ENCODE measurements at places on chromosomes 2 and 18.
A peak's percentile ranks its signal among the peaks of the same experiment; 100 is the strongest.

DNA sequence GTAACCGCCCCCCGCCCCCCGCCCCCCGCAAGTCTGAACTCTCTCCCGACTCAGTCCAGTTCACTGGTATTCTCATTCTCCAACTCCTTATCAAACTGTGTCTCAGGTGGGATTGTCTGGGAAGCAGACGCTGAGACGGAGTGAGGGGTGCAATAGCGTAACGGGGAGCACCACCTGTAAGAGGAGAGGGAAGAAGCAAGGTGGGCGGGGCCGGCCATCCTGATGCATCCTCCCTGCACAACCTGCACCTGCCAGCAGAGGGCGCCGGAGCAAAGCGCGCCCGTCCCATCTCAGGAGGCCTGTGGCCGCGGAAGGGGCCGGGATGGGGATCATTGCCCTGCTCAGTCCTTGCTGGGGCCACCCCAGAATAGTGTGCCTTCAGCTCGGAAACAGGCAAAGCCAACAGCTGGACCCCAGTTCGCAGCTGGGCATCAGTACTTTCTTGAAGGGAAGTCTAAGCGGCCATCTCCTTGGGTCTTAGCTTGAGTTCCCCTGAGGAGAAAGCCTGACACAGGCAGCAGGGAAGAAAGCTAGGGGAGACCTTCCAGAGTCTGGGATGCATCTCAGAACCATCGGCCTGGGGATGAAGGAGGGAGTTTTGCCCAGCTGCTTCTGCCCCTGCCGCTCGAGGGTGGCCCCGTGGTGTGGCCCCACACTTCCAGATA is 208.0 kb downstream of the TFCP2L1 start:
- DNase-seq: peak; percentile 75

- no peak for DNase-seq
Observed at GRCh38 chr18:12397254-12397653, 10.5 kb upstream of the PRELID3A start.

DNA sequence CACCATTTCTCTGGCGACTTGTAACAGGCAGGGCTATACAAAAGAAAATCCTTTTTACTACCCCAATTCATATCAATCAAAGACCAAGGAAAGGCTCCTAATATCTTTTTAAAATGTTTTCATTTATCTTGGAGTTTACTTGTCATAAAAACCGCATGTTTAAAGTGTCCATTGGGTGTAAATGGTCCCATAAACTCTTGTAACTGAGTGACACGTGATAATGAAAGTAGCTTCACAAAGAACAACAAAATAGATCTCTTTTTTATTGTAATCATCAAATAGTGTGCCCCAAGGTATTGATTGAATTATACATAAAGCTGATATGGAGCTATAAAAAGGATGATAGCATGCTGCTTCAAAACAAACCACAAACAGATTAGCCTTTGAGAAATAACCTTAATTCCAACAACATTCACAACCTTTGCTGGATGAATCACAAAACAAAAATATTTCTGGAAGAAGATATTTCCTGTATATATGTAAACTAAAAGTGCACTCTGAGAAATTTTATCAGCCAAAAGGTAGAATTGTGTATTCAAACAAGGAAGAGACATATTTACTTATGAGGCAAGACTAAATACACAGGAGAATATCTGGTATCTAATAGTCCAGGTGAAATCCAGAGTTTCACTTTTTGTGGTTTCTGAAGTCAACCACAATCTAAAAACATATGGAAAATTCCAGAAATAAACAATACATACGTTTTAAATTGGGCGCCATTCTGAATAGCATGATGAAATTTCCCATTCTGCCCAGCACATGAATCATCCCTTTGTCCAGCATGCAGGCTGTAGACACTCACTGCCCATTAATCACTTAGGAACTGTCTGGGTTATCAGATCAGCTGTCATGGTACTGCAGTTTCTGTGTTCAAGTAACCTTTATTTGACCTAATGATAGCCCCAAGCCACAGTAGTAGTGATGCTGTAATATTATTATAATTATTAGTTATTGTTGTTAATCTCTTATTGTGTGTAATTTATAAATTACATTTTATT is 237.5 kb downstream of the PIK3C3 start:
- DNase-seq: no peak

DNA sequence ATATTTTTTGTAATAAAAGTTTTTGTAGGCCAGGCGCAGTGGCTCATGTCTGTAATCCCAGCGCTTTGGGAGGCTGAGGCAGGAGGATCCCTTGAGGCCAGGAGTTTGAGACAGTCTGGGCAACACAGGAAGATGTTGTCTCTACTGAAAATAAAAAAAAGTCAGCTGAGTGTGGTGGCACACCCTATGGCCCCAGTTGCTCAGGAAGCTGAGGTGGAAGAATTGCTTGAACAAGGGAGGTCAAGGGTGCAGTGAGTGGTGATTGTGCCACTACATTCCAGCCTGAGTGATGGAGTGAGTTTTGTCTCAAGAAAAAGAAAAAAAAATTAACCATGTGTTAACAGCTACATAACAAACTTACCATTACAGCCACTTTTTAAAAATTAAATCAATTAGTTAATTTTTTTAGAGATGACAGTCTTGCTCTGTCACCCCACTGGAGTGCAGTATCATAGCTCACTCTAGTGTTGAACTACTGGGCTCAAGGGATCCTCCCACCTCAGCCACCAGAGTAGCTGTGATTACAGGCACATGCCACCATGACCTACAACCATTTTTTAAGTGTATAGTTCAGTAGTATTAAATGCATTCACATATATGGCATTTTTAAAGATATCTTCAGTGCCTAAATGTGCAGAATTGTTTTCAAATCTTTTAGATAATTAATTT is 67.2 kb upstream of the ACYP2 start:
- no peak for DNase-seq

- DNase-seq: no peak
Observed at GRCh38 chr2:20447437-20448245, 767 bp downstream of the RHOB start.

DNA sequence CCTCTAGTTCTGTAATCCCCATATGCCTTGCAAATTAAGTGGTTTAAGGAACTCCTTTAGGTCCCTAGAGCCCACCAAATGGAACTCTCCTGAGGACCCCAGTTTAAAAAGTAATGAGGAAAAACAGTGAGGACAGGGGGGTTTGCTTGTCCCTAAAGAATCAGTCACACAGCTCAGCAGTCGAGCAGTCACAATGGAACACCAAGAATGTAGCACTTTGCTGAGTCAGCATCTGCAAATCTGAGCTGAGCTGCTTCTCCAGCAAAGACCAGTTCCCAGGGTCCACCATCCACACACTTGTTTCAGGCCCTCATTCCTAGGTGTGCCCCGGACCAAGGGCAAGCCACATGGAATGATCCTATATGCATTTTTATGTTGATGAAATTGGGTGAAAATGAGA is 46.2 kb upstream of the NEDD4L start:
- DNase-seq: no peak

- DNase-seq: no peak
Observed at GRCh38 chr2:183010112-183010511, 28.1 kb downstream of the NCKAP1 start.

GRCh38 chr2:46143429-46144132 is 153.6 kb upstream of the EPAS1 start:
- no peak for DNase-seq

- DNase-seq: no peak
Observed at GRCh38 chr2:161722547-161723503, 98.6 kb downstream of the SLC4A10 start.

DNA sequence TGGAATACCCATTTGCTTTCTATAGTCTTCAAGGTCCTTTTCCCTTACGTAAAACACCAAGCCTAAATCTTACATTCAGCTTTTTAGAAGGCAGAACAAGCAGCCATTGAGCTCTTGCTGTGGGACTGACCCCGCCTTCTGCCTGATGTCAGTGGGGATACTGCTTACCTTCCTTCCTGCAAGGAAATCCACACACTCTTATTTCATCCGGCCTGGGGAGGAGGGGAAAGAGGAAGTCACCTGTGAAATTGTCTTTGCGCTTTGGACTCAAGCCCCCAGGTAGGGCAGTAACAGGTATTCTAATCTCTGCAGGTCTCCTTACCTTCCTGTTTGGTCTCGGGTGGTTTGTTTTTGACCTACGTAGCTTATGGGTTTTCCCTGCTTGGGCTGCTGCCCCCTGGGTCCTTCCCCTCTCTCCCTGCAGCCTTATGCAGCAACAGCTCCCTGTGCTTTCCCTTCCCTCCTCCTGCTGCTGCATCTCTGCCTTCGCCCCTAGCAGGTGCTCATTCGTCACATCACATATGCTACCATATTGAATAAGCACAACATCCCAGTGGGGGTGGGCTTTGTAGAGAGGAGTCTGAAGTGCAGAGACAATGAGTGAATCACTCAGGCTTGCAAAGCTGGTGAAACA is 402.5 kb upstream of the TRIB2 start:
- DNase-seq: no peak

DNA sequence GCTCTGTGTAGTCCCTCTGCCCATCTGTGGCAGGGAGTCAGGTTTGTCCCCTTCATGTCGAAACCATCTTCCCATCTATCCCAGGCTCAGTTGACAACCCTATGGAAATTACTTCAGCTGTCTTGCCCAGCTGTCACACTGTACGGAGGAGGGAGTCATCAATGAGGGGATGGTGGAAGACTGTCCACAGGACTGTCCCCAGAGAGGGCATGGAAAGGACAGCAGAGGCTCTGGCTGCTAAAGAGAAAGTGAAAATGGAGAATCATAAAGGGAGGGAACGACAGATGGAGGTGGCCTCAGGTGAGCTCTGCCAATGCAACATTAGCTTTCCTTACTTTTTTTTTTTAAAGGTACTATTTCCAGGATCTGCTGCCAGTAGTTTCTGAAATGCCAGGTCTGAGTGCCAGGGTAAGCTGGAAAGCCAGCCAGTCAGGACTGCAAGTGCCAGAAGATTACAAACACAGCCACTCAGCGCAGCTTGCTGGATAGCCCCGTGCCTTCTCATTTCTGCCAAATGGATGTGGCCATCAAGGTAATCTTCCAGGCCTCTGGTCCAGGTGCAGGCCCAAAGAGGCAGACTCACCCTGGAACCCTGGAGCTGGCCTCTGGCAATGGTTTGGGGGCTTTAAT is 192.8 kb downstream of the AGPS start:
- DNase-seq: no peak

GRCh38 chr2:14773696-14774095 is 141.2 kb downstream of the LRATD1 start:
- no peak for DNase-seq

DNA sequence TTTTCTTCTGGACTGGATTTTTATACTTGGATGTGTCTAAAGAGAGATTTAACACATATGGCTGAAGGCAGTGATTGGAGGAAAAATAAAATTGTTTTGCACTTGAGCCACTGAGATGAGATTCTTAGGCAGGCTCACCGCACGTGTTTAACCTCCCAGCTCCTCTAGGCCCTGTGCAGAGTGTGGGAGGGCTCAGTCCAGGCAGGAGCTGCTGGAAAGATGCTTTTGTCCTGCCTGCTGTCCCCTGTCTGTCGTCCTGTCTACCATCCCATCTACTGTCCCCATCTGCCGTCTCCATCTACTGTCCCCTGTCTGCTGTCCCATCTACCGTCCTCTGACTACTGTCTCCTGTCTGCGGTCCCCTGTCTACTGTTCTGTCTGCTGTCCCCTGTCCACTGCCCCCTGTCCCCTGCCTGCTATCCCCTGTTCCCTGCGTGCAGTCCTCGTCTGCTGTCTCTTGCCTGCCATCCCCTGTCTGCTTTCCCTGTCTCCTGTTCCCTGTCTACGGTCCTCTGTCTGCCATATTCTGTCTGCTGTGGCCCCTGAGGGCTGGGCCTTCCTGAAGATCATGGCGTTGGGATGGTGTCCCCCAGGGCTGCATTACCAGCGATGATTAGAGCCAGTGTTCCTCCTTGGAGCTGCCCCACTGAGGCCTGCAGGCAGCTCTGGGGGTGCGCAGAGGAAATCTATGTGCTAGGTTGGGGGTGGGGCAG is 43.7 kb upstream of the HS6ST1 start:
- DNase-seq: no peak

GRCh38 chr2:217947383-217948350 is 55.1 kb downstream of the TNS1 start:
- no peak for DNase-seq

DNA sequence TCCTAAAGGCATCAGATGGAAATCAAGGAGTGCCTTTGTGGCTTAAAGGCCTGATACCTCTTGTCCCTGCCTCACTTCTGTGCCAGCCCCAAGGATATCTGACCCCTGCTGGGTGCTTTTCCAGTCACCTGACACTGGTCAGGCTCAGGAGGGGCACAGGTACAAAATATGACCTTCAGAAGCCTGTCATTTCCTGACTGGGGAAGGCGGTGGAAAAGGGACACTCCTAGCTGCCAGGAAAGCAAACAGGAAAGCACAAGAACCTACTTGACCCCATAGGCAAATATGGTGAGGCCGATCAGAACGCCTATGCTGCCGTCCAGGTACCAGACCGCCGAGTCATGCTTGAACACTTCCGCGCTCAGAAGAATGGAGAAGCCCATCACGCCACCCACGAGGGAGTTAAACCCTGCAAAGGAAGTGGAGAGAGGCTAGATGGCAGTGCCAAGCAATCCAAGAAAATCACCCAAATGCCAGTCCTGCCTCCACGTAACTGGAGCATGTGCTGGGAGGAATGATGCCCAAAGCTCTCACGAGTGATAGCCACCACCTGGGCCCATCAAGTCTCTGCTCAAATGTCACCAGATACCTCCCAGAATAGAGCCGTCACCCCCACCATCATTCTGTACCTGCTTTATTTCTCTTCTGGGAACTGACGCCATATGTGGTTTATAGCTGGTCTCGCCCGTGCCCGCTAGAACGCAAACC is 204.0 kb downstream of the MGAT5 start:
- no peak for DNase-seq

DNA sequence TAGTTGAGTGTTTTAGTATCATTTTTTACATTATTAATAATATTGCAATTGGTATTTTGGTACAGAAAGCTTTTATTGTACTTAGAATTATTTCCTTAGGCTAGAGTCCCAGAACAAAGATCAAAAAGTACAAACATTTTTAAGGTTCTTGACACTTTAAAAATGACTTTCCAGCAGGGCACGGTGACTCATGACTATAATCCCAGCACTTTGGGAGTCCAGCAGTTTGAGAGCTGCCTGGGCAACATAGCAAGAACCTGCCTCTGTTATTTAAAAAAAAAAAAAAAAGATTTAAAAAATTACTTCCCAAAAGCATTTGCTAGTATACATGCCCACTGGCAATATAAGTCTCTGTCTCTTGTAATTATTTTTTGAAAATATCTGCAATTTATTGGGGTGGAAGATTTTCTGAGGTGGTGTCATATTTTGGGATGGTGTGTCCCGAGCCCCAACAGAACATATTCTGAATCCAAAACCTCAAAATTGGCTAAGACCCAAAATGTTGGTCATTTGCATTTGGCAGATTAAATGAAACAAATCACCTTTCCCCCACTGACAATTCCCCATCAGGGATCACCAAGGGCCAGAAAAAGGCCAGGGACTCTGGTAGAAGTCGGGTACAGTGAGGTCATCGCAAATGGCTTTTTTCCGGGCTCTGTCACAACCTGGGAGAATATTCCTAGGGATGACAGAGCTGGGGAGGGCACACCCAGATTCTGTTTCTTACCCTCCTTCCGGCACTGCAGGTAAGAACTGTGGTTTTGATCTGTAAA is 42.1 kb downstream of the NIFK start:
- no peak for DNase-seq

- no peak for DNase-seq
Observed at GRCh38 chr18:32175265-32175664, 14.6 kb upstream of the MEP1B start.

Measured in activated CD4-positive, alpha-beta T cell treated with anti-CD3 and anti-CD28 coated beads, Interleukin-2, amount 50 U/mL, for 16 hours (primary cell).